ENCODE measurements at places on chromosomes 3 and 15.

DNA sequence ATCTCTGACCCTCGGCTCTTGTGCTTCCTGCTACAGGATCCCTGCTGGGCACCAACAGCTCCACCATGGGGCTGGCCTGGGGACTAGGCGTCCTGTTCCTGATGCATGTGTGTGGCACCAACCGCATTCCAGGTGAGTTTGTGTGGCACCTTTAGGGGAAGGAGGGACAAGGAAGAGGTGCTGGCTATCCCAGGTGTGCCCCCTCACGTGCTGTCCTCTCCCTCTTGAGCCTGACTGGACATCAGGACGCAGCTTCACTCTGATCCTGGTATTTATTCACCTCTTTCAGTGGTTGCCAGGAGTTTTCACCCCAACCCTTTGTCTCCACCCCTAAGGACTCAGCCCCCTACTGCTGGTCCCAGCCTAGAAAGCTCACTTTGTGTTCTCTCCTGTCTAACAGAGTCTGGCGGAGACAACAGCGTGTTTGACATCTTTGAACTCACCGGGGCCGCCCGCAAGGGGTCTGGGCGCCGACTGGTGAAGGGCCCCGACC lies 960 bp downstream of the THBS1 start:
- DNase-seq = peak; percentile 87

GRCh38 chr3:135756106-135756668 lies 209.3 kb upstream of the PPP2R3A start:
- DNase-seq = no peak

GRCh38 chr3:175704366-175705055 lies 845.4 kb downstream of the NAALADL2 start:
- DNase-seq = no peak

- DNase-seq = no peak
Measured at GRCh38 chr3:194054540-194054939, 81.4 kb upstream of the HES1 start.

GRCh38 chr3:13455644-13456043 lies 24.5 kb upstream of the HDAC11 start:
- no peak for DNase-seq

GRCh38 chr3:58036293-58037032 lies 28.2 kb downstream of the FLNB start:
- DNase-seq = no peak

- no peak for DNase-seq
Measured at GRCh38 chr3:112315791-112316190, 17.2 kb upstream of the CD200 start.

DNA sequence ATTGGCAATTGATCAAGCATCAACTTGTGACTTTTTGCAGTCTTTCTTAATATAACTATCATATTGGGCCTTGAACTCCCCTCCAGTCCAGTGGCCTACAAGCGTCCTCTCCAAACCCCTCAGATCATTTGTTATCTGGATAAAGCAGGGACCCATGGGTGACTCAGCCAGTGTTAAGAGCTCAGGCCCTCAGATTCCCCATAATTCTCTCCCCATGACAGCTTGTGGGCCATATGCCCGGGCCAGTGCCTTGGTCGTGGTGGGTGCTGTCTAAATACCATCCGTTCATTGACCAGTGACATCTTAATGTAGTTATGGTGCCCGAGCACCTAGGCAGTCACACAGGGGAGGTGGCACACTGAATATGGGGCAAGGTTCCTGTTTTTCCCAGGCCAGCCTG lies 18.1 kb downstream of the MCF2L2 start:
- DNase-seq = no peak

DNA sequence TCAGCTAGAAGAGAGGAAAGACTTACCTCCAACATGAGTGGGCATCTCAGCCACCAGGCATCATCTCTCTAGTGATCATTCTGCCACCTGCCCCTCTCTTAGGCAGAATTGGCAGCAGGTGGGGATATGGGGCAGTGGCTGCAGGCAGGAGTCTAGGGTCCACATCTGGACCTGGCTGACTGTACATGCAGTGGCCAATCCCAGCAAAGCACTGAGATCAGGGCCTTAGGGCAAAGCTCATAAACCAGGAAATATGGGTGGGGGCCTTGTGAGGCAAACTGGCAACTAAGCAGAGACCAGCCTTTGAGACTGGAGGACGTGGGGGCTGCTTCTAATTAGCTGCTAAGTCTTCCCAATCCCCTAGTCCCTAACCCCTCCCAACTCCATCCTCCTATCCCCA lies 12.9 kb downstream of the POMGNT2 start:
- no peak for DNase-seq

DNA sequence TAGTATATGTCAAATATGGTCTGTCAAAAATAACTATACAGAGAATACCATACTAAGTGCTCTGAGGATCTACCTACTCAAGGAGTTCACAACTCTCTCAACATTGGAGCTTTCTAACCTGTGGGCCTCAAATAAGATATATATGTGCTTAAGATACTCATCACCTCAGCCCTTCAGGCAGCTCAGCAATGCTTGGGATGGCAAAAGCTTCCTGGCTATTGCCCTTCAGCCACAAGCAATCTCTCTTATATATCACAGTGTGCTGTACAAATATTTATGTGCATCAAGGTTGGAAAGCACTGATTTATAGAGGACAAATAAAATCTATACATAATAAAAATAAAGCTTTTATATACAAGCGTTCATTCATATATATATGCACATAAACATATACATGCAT lies 40.3 kb downstream of the ICE2 start:
- DNase-seq = no peak

DNA sequence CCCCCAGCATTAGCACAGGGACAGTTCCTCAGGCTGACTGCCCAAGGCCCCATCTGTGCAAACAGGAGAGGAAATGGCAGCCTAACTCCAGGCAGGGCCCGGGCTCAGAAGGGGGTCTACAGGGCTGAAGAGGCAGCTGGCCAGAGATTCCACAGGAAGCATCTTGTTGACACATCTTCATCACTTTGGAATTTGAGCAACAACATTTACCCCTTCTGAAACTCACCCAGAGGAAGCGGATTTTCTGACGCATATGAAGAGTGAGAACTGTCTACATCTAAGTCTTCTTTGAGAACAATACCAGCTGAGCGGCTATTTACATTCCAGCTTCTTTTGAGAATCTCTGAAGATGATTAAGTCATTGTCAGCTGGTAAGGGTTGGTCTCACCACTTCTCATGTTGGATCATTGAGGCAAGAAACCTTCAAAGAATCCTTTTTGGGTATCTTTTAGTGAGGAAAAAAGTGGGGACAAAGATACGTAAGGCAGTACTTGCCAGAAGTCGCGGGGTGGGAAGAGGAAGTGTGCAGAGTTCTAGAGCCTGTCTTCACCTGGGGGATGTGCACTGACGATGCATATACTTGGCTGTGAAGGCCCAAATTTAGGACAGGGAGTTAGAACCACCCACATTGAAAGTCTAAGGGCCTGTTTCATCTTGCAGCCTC lies 25.4 kb upstream of the SRP14 start:
- no peak for DNase-seq

- no peak for DNase-seq
Measured at GRCh38 chr3:71451060-71451459, 132.5 kb downstream of the FOXP1 start.

DNA sequence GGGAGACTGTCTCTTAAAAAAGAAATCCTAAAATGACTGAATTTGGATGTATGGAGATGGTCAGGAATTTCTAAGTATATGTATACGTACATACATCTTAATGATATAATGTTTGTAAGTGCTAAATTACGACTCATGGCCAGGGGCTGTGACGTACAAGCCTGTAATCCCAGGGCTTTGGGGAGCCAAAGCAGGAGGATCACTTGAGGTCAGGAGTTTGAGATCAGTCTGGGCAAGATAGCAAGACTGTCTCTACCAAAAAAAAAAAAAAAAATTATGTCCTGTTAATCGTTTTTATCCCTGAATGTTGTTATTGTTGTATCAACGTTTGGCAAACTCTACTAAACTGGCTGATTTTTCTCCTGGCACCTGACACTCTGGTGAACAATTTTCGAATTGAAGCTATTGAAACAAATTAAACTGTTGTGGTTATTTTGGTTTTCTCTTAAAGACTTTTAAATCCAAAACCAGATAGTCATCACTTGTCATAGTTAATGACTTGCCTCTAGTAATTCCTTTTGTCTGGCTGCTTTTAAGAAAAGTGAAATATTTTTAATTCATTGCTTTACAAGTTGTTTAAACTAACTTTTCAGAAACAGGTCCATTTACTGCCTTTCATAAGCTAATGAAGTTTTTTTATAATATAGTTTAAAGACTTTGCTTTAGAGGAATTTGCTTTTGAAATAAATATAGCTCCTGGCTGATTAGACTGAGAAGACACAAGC lies 7.0 kb downstream of the MORF4L1 start:
- DNase-seq = no peak
